ENCODE measurements at places on chromosomes 16 and 17.

- DNase-seq, result no peak
Observed at GRCh38 chr16:24753437-24753836, 24.0 kb downstream of the TNRC6A start.

DNA sequence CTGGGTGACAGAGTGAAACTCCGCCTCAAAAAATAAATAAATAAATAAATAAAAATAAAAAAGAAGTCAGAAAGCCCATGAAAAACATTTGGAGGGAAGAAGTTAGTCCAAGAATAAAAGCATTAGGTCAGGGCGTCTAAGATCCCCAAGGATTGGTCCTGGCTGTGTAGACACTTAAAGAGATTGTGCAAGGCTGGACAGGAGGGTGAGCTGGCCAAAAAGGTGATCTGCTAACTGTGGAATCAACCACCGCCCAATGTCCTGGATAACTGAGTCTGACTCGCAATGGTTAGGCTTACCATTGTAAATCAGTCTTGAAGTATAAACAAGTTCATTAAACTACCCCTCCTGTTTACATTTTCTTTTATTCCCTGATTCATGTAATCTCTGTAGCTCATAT, 8.8 kb upstream of the ABCA8 start:
- DNase-seq, result no peak

DNA sequence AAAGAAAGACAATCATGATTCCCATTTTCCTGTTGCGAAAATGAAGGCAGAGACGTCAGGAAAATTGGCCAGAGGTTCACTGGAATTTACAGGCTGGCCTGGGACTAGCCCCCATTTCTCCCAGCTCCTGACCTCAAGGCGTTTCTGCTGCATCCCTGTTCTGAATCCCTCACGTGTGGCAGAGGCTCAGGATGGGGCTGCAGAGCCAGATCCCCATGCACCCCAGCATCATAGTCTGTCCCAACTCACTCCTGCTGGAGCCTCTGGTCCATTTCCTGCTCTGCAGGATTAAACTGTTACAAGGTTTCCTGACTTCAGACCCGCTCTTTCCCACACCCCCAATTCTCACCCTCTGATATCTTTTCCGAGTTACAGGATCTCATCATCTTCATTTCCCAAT, 2.9 kb downstream of the GPRC5B start:
- no peak for DNase-seq

- peak; percentile 55 for DNase-seq
Observed at GRCh38 chr17:1590029-1590746, 27.6 kb upstream of the PITPNA start.

- no peak for DNase-seq
Observed at GRCh38 chr16:26772503-26772902, 294.2 kb upstream of the C16orf82 start.

DNA sequence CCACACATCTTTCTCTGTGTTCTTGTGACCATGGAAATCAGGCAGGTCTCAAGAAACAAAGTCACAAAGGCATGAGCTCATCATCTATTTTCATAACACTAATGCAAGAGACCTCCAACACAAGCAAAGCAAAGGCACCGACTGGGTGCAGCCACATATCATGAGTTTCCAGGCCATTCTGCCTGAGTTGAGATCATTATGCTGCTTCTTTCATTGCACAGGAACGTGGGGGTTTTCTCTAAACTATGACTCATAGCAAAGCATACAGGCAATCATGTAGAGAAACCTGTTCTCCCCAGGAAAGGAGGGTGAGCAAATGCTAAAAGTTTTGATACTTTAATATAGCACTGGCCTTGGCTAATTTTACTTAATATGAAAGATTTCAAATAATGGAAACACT, 60.7 kb downstream of the GRIN2A start:
- no peak for DNase-seq

- no peak for DNase-seq
Observed at GRCh38 chr17:16491131-16491702, 776 bp downstream of the LRRC75A start.

- DNase-seq, result no peak
Observed at GRCh38 chr16:17936766-17937402, 399.7 kb downstream of the NPIPA8 start.

- no peak for DNase-seq
Observed at GRCh38 chr17:45709728-45710288, 74.3 kb upstream of the CRHR1 start.

DNA sequence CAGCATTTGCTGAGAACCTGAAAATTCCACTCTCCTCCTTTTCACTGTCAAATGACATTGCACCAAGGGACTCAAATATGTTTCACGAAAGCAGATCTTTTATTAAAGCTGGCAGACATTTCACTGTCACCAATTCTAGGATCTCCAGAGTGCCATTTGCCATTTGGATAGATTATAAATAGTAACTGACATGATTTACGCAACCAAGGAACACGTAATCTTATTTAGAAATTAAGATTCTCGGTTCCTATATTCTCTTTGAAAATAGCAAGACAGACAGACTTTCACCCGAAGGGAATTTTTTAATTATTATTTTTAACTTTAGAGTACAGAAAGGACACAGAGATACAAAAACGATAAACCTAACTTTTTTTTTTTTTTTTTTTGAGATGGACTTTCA, 49.6 kb downstream of the ANKFY1 start:
- DNase-seq, result no peak

GRCh38 chr17:32609884-32610650, 123.3 kb downstream of the CDK5R1 start:
- no peak for DNase-seq

DNA sequence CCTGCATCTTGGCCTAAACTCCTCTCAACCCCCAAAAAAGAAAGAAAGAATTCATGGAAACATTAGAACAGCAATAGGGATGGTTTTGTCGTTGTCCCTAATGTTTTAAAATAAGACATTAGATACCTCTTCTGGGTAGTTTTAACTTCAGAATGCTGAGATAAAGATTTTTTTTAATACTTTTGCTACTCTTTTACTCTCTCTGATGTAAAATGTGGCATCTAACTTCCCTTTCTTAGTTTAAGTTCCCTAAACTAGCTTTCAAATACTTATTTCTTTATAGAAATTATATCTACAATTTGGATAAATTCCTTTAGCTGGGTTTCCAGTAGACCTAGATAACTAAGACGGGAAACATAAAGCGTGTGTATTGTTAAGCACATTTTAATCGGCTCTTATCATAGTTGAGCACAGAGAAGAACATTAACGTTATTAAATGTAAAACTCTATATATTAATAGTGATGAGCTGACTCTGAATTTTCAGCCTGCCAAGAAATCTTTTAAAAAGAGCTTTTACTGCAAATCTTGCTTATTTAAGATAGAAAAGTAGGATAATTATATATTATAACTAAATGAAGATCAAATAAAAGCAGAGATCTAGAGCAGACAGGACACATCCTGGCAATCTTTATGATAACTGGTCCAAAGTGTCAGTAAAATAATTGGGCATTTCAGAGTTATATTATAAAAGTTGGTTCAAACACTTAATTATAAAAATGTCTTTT, 183.2 kb downstream of the CYB561 start:
- no peak for DNase-seq

DNA sequence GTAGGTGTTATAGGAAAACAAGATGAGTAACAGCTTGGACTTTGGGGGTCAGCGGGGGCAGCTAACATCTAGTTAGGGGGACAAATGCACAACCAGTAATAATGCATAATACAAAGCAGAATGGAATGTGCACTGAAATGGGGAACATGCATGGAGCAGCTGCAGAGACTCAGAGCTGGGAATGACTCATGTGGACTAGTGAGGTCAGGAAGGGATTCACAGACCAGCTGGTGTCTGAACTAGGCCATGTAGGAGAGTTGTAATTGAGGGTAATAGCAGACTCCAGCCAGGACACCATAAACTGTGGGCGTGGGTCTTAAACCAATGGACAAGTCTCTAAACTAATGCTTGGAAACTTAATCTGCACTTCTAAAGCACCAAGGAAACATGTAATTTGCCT, 176.8 kb upstream of the ASIC2 start:
- peak; percentile 5 for DNase-seq

DNA sequence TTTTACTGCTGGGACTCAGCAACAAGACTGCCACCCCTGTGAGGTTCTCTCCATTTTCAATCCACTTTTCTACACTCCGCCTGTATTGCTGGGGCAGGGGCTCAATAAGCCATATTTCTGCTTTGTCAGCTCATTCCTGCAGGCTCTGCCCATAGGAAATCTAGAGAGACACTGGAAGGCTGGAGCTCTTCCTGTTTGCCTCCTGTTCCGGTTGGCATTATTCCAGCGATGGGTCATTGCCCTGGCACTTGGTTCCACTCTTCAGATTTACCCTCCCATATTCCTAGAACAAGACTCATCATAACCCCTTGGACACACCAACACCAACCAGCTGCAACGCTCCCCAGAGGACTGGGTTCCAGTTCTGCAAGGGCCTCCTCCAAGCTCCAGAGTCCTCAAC, 210.4 kb downstream of the CA10 start:
- no peak for DNase-seq

GRCh38 chr16:1109648-1110047, 13.6 kb upstream of the C1QTNF8 start:
- no peak for DNase-seq

- no peak for DNase-seq
Observed at GRCh38 chr17:43442711-43443110, 41.1 kb upstream of the DHX8 start.

DNA sequence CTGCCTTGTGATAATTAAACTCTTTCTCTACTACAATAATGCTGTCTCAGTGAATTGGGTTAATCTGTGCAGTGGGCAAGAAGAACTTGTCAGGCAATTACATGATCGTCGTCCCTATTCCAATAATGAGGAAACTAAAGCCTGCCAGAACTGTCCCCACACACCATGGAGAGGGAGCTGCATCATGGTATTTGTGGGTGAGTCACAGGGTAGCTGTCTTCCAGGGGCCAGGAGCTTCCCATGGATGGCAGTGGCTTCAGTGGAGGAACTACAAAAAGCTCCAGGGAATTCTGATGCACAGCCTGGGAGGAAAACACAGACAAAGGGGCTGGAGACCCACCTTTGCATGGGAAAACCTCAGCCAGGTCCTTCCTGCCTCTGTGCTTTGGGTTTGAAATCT, 83.3 kb upstream of the C16orf82 start:
- DNase-seq, result no peak

DNA sequence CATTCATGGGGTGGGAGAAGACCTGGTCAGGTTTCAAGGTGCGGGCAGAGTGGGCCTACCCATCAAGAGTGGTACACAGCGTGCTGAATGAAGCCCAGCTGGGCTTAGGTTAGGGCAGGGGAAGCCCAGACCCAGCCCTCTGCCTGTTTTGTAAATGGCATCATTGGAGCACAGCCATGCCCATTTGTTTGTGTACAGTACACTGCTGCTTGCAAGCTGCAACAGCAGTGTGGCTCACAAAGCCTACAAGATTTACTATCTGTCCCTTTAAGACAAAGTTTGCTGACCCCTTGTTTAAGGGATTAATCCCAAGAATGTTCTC, 230.1 kb upstream of the TNRC6C start:
- no peak for DNase-seq

GRCh38 chr17:28726627-28727491, 826 bp upstream of the TLCD1 start:
- DNase-seq, result peak; percentile 84

DNA sequence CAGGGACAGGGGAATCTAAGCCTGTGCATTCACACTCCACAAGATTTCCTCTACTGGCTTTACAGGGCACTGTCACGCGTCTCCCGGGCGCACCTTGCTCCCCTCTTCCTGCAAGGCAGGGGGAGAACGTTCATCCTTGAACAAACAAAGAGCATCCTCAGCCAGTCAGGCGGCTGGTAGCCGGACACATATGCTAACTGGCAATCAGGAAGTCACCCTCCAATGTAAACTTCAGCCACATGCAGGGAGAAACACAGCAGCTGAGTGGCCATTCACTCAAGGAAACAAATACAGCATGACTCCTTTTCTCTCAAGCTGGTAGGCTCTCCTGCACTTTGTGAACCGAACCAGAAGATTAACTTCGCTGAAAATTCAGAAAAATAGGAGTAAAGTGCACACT, 10.8 kb upstream of the HSBP1 start:
- no peak for DNase-seq

GRCh38 chr16:24935336-24935735, 79.8 kb downstream of the ARHGAP17 start:
- no peak for DNase-seq

DNA sequence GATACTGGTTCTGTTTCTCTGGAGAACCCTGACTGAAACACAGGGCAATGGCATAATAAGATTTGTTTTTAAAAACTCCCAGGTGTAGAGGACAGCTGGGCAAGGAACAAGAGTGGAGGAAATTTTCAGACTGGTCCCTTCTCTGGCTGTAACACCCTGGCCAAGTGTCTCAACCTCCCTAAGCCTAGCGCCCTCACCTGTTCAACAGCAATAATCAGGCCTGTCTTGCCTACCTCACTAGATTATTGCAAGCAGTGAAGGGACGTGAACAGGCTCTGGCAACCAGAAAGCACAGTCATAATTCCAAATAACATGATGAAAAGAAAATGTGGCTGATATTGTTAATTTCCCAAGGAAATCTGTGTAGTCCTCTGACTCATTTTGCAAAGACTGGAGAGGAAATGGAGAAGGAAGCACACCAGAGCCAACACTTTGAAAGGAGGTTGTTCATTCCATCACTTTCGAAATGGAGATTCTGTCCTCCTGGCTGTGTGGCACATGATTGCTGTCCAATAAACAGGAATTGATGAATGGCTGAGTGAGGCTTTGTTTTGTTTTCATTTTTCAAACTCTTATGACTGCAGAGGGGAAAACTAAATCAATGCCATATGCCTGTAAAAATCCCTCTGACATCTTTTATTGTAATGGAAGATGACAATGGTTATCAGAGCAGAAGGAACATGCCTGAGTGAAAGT, 87.5 kb upstream of the HLF start:
- DNase-seq, result peak; percentile 16
